ENCODE measurements at places on chromosomes 4 and X. TPM values are rescaled to one million over a fixed set of nuclear protein-coding genes. Genes with fewer than 3 reads are reported as not detected.

The POU3F4 gene
- 2.0 TPM for total RNA-seq

The HTR2C gene
- 0.41 TPM for total RNA-seq

The EGF gene
- total RNA-seq, result 9.3 TPM

The PCDH18 gene
- total RNA-seq, result 207 TPM

The TMEM150C gene
- 17.7 TPM for total RNA-seq

The PHEX gene
- total RNA-seq, result 0.18 TPM

The CT55 gene
- total RNA-seq, result 0.12 TPM

The FAM241A gene
- 1.3 TPM for total RNA-seq

The JADE3 gene
- total RNA-seq, result 17.6 TPM

The KLHL13 gene
- total RNA-seq, result 82.4 TPM

The HSFX4 gene
- total RNA-seq, result not detected

The BMPR1B gene
- total RNA-seq, result 23.2 TPM

The WNK3 gene
- total RNA-seq, result 6.3 TPM

The GLUD2 gene
- 2.3 TPM for total RNA-seq
